Effector CD4-positive, alpha-beta T cell (primary cell): ENCODE measurements at places on chromosomes 12 and 14.

GRCh38 chr14:79586416-79586815 is 624.9 kb downstream of the DIO2 start:
- no peak for DNase-seq

DNA sequence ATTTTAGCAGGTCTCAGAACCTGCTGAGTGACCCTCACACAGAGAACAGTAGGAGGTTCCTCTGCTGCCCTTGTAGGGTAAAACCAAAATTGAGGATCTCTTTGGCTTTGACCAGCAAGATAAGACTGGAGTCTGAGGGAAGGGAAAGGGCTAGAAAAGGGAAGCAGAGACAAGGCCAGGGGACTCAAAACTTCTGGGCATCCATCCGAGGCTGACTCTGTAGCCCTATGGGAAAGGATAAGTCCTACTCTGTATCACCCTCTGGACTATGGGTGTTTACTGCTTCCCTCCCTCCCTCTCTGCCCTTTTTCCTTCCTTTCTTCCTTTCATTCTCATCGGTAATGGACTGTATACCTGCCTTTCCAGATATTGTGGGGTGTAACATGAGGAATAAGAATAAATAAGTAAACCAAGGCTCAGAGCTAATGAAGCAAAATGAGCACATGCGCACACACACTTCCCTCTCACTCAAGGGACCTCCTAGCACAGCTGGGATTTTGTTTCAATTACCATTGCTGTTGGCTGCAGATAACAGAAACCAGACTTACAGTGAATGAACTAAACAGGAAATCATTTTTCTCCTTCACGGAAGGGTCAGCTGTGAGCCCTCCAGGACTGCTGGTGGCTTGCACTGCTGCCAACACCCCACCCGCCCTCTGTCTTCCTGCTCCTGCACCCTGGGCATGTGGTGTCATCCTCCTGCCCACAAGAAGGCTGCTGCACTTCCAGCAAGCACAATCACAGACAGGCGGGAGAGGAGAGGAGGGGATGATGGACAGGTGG is 404.4 kb upstream of the CCDC196 start:
- no peak for DNase-seq

GRCh38 chr12:22413592-22413991 is 79.1 kb upstream of the ST8SIA1 start:
- no peak for DNase-seq

DNA sequence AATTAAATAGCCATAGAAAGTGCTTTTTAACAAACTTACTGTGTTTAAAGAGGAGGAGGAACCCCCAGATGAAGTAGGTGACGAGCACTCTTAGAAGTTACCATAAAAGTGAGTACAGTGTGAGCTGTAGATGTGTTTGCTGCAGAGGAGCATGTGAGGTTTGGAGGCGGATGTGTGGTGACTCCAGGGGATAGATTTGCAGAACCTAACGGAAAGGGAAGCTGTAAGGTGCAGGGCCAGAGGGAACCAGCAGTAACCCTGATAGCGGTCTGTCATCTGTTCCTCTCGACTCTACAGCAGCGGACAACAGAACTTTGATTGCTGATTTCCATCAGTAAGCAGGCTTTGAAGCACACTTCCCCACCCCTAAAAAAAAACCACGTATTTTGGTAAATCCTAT is 5.2 kb downstream of the CALM1 start:
- DNase-seq, result no peak

DNA sequence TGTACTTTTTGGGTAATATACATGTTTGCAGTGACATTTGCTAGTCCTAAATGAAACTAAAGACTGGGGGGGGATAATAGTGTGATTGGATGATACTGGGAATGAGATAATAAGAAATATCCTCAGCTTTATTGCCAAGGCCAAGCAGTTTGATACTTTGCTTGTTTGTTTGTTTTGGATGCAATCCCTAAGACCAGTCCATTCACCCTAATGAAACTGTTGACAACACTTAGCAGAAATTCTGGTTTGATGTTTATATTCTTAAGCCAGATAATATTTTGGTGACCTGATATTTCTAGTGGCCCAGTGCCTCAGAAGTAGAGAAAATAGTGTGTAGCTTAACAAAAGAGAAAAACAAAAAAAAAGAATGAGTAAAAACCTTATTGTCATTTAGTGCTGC is 1.8 kb downstream of the PHC1 start:
- DNase-seq, result no peak

DNA sequence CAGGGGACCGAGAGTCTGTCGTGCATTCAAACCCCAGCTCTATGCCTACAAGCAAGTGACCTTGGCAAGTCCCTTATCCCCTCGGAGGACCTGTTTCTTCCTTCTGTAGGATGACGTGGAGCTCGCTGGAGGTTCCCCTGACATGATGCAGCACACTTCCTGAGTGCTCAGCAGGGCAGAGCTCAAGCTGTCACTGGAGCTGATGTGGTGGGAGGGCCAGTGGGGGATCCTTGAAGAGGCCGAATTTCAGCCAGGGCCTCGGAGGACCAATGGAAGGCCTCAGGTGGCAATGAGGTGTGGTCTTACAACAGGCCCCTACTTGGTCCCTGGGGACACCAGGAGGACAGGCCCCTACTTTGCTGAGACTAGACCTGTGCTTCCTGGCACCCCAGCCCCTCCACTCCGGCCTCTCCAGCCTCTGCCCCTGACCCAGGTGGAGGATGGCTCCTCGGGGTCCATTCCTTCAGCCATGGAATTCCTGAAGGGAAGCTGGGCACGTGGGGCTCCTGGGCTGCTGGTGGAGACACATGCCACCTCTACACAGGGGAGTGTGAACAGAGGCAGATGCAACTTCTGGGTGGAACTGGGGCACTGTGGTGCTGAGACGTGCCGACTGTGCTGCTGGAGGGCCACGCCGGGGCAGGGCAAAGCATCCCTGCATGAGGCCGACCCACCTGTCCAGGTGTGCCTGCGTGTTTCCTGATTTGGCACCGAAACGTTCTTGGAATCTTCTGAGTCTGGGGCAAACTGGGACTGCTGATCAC is 18.7 kb upstream of the KIF26A start:
- DNase-seq, result no peak

GRCh38 chr12:38113991-38114390 is 202.6 kb upstream of the ALG10B start:
- DNase-seq, result no peak

DNA sequence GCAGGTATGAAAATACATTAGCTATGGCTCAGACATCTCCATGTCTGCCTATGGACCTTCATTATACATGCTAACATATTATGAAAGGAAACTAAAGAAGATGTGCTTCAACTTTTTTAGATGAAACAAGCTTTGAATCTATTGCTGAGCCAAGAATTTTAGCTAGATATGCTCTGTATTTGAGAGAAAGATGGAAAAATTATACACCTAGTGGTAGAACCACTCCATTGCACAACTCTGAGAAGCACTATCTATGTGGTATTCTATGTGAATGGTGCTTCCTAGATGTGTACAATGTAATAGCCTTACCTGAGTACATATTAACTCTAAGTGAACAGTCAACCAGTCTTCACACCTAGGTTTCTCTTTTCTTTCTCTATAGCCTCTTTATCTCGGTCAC is 17.3 kb downstream of the EPYC start:
- DNase-seq, result no peak

GRCh38 chr12:14774906-14775635 is 28.2 kb downstream of the WBP11 start:
- DNase-seq, result peak; percentile 7

- DNase-seq, result no peak
Observed at GRCh38 chr12:124686370-124687173, 119.2 kb upstream of the NCOR2 start.

- DNase-seq, result no peak
Observed at GRCh38 chr12:98295681-98296080, 219.7 kb upstream of the TMPO start.

- DNase-seq, result no peak
Observed at GRCh38 chr12:45553204-45553603, 176.3 kb upstream of the ARID2 start.

DNA sequence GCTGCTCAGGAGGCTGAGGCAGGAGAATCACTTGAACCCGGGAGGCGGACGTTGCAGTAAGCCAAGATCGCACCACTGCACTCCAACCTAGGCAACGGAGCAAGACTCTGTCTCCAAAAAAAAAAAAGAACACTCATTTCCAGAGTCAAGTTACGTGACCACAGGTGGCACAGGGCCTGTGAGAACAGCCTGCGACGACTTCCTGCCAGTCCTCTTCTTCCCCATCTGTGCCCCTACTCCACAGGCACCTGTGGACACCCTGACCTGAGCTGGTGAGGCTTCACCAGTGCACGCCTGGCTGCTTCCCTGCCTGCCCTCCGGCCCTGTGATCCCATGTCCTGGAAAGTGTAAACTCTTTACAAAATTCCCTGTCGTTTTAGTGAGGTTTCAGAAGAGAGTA is 77.7 kb downstream of the PPP2R5C start:
- peak; percentile 27 for DNase-seq

GRCh38 chr14:65213316-65213715 is 111.0 kb upstream of the MAX start:
- no peak for DNase-seq

DNA sequence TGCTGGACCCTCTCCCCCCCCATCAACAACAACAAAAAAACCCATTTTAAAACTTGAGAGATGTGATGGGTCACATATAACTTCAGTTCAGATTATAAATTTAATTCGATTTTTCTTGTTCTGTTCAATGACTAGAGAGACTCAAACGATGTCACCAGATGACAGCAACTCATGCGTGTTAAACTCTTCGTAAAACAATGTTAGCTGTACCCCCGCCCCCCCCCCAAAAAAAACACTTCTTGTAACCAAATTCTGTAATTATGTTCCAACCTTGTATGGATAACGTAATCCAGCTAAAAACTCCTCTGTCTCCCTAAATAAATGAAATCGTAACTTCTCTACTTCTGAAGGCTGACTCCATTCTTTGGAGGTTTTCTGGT is 614 bp upstream of the NACA start:
- no peak for DNase-seq

GRCh38 chr14:73788701-73789551 is 62.7 kb upstream of the PTGR2 start:
- DNase-seq, result no peak
